ENCODE measurements at places on chromosomes 11 and 22. TPM values are rescaled to one million over a fixed set of nuclear protein-coding genes. Genes with fewer than 3 reads are reported as not detected.

- no peak for DNase-seq
Measured at GRCh38 chr11:62182147-62182891, 7.7 kb upstream of the SCGB1D1 start.

DNA sequence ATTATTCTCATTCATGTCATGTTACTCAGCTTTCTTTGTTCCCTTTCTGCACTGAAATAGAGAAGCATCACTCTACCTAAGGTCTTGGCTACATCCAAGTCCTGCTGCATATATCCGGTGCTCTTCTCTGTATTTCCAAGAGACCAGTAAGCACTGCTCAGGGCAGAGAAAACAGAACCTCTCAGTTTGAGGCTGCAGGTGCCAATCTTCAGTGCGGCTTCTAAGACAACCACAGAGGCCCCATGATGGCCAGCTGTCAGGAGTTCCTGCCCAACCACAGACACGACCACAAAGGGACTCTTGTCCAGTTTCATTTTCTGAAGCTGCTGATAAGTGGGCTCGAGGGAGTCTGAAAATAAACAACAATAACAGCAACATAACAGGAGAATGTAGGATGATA lies 378.4 kb upstream of the PITPNB start:
- no peak for DNase-seq

GRCh38 chr22:37750596-37751162 lies 53.8 kb downstream of the TRIOBP start:
- DNase-seq, result no peak

ENTHD1 gene
- total RNA-seq, result not detected

ALKBH8 gene
- total RNA-seq, result 12.2 TPM

FGF19 gene
- 5.2 TPM for total RNA-seq

DNA sequence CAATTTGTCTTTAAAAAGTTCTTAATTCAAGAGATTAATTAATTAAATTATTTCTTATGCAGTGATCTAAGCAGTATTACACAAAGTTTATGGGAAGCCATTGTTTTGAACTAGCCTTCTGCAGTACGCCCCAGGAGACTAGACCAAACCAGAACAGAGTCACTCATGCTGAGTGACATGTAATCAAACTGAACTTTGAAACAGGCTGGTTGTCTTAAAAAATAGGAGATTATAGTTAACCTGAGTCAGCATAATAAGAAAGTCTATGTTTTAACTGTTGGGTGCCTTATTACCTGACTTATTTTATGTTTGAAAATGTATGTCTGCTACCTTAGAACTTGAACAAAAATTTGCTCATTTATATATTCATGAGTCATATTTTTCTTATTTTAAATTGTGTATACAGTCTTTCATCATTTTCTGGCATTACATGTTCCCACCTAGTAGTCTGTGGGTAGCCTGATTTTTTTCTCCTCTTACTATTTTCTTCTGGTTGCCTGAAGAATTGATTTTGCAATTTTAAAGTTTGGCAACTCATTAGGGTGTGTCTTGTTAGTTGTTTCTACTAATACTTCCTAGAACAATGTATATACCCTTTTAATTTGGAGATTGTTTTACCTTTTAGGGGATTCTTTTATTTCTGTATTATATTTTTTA lies 161.4 kb downstream of the AASDHPPT start:
- DNase-seq, result no peak

DNA sequence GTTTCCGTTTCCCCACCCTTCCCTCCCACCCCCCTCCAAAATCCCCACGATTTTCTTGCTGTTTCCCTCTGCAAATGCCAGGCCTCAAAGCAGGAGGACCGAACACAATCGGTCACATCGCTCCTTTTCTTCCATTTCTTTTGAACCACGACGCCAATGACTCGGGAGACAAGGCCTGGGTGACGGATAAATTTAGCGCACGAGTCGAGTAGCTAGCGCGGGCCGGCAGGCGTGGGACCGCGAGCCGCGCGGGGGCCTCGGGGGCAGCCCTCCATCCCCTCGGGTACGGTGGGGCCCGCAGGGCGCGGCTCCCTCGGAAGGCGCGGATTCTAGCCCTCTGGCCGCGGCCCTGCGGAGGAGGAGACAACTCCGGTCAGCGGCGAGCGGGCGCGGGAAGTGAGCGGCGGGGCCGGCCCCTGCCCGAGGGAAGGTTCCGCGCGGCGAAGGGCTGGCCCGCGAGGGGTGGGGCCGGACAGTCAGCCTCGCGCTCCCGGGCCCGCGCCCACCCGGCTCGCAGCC lies 414 bp downstream of the JOSD1 start:
- DNase-seq, result no peak

MPEG1 gene
- total RNA-seq, result 2.3 TPM

- peak; percentile 44 for DNase-seq
Measured at GRCh38 chr11:47189100-47189834, 3.0 kb upstream of the PACSIN3 start.

ZBTB16 gene
- 4.2 TPM for total RNA-seq

GRCh38 chr11:36037031-36037430 lies 93.2 kb downstream of the LDLRAD3 start:
- peak; percentile 53 for DNase-seq

- DNase-seq, result peak; percentile 40
Measured at GRCh38 chr11:35618497-35619115, 346 bp downstream of the FJX1 start.

NPAS4 gene
- total RNA-seq, result 0.18 TPM

GRCh38 chr22:49811020-49811791 lies 16.5 kb downstream of the BRD1 start:
- DNase-seq, result no peak

PDE3B gene
- 29.4 TPM for total RNA-seq

- no peak for DNase-seq
Measured at GRCh38 chr22:49598338-49598737, 229.3 kb downstream of the BRD1 start.

ELFN2 gene
- 5.7 TPM for total RNA-seq

DNA sequence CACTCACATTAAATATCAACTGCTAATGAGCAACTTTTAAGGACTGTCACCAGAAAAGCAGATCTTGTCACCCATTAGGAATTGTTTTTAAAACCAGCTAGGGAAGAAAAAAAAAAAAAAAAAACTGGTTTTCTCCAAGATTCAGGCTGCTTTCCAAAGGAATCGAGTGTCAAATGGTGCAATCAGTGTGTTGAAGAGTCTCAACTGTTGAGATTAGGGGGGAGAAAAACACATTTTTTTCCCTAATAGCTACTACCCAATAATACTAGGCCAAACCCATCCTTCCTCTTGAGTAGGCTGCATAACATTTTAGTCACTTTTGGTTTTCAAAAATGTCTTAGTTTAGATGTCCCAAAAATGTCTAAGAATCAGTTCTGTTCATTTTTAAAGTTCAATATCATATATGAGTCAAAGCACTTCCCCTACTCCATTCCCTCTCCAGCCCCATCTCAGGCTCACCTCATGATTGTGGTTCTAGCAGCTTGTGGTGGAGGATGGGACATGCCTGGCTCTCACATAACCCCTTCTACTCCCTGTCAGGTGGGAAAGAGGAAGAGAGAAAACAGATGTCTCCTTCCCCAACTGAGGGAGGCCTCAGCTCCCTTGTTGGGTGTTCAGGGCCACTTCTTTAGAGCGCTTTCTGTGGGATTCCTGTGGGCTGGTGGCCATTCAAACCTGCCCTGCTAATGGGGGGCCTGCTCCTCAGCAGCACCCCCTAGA lies 193.6 kb downstream of the CWF19L2 start:
- no peak for DNase-seq

DNA sequence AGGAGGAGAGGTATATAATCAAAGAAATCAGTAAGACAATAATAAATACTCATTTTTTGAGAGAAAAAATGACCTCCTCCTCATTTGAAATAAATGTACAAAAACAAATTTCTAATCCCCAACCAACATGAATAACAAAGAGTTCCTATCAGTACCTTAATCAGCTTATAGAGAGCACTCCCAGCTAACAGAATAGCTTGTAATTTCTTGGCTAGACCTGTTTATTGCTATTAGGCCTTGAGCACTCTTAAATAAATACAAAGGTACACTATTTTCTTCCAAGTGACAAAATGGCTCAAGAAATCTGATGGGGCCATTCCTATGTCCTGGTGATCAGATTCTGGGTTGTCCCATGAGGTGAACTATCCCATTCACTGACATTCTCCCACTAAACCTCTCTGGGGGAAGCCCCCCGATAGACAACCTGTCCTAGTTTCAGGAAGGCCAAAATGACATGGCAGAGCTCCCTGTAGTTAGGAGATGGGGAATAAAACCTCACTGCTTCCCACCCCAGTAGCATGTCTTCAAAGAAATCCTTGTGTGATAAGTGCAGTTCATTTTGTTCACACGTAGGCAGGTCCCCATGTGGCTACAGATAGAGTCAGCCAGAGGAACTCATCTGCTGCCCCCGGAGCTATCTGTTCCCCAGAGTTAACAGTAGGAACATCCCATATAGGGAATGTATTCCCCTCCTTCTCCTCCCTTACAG lies 385.7 kb downstream of the SOX6 start:
- DNase-seq, result no peak

GRCh38 chr11:36092314-36093030 lies 148.6 kb downstream of the LDLRAD3 start:
- DNase-seq, result no peak

DNA sequence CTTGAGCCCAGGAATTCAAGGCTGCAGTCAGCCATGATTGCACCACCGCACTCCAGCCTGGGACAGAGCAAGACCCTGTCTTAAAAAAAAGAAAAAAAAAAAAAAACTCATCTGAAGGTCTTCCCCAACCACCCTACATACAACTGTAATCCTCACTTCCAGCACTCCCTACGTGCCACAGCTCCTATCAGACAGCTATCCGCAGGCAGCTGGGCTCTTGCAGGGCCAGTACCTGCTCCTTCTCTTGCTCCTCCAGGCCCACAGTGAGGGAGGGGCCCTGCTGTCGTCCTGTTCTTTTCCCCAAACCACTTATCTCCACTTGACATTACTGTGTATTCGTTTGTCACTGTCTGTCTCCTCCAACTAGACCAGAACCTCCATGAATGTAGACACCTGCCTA lies 156.1 kb upstream of the NECTIN1 start:
- DNase-seq, result no peak

CCDC73 gene
- 0.36 TPM for total RNA-seq

DNA sequence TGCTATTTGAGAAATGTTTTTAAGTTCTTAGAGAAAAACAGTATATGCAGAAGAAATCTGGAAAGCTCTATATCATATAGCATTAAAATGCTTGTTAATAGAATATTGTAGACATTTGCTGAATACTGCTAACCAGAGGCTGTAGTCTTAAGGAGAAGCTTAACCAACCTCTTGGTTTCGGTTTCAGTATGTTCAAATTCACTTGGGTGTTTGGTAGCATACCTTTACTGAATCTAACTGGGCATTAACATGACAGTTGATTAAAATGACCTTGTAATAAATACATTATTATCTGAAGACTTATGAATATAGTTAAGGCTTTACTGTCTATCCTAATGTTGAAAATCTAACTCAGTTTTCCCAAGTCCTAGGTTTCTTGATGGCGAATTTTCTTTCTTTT lies 5.4 kb downstream of the PCF11 start:
- no peak for DNase-seq

GRCh38 chr22:38043151-38044039 lies 13.8 kb upstream of the PICK1 start:
- DNase-seq, result no peak

DNA sequence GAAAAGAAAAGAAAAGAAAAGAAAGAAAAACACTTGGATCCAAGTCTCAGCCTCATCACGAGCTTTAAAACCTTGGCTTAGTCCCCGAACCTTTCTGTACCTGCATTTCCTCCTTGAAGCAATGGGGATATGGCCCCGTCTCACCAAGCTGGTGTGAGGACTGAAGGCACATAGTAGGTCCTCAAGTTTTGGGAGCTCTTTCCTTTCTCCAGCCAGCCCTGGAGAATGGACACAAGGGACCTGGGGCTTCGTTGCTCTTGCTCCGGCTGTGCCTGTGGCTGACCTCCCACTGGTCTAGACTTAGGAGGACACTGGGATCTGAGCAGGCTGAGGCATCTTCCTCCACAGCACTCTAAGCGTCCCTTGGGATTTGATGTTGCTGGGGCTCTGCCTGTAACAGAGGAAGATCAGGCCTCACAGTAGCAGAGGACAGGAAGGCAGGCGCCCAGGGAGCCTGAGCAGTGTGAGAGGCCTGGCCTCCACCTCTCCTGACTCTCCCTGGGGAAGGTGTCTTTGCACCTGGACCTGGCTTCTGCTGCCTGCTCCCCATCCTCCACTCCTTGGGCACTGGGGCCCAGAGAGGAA lies 32.8 kb downstream of the KCNC1 start:
- DNase-seq, result no peak

GRCh38 chr11:103844327-103845215 lies 191.9 kb upstream of the DDI1 start:
- no peak for DNase-seq

DNA sequence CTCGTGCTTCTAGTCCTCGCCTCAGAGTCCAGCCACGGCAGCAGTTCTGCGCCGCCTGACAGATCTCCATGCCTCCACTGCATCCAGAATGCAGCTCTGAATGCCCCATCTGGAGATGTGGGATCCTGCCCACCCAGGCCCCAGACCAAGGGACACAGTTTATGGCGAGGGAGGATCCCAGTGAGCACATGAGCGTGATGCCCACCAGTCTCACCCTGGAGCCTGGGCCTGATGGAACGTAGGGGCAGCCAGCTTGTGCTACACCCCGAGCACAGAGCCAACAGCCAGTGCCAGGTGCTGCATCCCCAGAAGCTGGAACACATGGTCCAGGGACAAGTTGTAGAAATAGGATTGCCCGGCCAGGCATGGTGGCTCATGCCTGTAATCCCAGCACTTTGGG lies 10.4 kb downstream of the IGLL1 start:
- DNase-seq, result no peak

GRCh38 chr11:6646071-6646470 lies 9.5 kb downstream of the DCHS1 start:
- no peak for DNase-seq

LRRC74B gene
- total RNA-seq, result not detected

KREMEN1 gene
- total RNA-seq, result 9.1 TPM

DNA sequence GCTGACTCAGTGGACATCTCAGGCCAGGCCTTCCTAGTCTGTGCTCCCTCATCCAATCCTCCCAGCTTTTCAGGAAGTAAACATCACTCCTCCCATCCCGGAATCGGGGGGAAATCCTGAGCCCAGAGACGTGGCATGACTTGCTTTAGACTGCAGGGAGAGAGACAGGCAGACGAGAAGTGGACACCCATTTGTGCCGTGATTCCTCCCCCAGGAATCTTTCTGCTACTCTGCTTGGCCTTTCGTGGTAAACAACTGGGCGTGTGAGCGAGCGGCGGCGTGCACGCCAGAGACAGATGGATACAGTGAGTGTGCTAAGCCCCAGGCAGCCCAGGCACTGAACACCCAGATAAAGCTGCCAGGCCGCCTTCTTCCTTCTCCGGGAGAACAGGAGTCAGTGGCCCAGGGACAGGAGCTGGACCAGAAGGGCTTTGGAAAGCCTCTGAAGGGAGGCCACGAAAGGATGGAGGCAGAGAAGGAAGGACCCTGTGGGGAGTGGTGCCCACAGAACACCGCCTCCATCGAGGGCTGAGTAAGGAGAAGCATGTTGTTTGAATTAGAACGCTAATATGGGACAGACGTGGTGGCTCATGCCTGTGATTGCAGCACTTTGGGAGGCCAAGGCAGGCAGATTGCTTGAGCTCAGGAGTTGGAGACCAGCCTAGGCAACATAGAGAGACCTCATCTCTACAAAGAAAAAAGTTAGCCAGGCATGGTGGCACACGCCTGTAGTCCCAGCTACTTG lies 53.0 kb upstream of the PRR5 start:
- DNase-seq, result no peak

ANKK1 gene
- not detected for total RNA-seq

GRCh38 chr11:7450836-7451235 lies 34.5 kb upstream of the OLFML1 start:
- no peak for DNase-seq
